Stimulated activated CD8-positive, alpha-beta memory T cell treated with anti-CD3 and anti-CD28 coated beads, Interleukin-7, amount 100 ng/mL, for 48 hours (primary cell): ENCODE measurements at places on chromosomes 6 and 20.

GRCh38 chr20:50559149-50559548, 49.0 kb downstream of the PTPN1 start:
- no peak for DNase-seq

GRCh38 chr6:34459899-34460593, 5.8 kb upstream of the PACSIN1 start:
- no peak for DNase-seq

DNA sequence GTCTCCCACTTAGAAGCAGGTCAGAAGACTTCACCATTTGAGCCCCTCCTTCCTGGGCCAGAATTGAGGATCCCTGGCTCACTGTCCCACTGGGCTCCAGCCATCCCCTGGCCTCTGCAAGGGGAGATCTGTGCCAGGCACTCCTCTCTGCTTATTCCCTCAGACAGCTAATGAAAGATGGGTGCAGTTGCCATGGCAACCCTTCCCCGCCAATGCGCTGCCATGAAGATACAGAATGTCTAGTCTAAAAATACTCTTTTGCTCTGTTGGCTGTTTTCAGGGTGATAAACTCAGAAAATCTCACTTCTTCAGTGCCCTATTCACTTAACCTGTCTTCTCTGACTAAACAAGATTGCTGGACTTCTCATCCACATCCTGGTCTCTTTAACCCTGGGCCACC, 13.6 kb upstream of the TTLL2 start:
- no peak for DNase-seq

DNA sequence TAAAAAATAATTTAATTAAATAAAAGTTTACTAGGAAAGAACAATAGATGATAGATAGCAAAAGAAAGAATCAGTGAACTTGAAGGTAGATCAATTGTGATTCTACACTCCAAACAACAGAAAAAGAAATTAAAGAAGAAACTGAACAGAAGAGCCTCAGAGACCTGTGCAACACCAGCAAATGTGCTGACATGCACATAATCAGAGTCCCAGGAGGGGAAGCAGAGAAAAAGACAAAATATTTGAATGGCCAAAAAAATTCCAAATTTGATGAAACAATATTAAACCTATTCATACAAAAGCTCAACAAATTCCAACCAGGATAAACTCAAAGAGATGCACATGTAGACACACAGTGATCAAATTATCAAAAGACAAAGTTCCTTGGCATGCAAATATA, 267.5 kb upstream of the OPRM1 start:
- DNase-seq: no peak

DNA sequence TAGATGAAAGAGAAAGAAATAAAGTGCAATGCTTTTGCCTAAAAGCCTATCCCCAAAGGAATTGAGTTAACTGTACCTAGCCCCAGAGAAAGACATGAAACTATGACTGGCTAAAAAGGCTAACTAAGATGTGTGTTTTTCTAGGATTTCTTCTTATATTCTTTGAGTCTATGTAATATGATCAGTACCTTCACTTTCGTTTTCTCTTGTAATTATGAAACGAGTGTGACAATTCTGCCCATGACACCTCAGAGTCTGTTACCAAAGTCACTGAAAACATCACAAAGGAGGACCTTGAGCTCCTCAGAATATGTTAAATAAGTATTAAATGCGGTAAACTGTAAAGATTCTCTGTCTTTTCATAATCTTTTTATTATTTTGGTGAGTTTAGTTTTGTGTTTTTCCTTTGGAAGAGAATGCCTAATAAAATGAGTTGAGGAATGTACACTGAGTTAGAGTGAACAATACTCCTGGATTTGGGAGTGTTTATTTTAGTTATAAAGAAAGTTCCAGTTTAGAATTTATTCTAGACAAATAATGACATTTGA, 141.3 kb downstream of the FUT9 start:
- DNase-seq: no peak

- DNase-seq: peak; percentile 81
Measured at GRCh38 chr6:90413867-90414266, 117.2 kb upstream of the BACH2 start.

DNA sequence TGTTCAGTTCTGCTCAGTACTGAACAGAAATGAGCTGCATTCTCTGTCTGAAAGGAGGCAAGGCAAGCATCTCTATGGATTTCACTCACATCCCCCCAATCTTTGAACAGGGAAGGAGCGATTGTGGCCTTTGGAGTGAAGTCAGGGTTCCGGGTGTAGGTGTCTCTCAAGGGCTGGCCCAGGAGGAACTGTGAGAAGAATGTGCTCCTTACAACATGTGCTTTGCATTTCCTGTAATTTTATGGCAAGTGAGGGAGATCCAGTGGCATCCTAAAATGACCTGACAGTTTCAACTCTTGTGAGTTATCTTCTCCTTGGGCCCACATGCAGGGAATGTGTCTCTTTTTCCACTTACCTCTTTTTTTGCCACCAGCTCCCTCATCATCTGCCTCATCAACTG, 63.0 kb upstream of the RIN2 start:
- DNase-seq: no peak

- no peak for DNase-seq
Measured at GRCh38 chr20:64031822-64032314, 4.1 kb upstream of the C20orf204 start.

- DNase-seq: no peak
Measured at GRCh38 chr20:50218987-50219435, 28.4 kb downstream of the CEBPB start.

GRCh38 chr6:89197141-89197540, 20.0 kb downstream of the GABRR1 start:
- no peak for DNase-seq

GRCh38 chr6:48486876-48487275, 375.9 kb upstream of the PTCHD4 start:
- no peak for DNase-seq

DNA sequence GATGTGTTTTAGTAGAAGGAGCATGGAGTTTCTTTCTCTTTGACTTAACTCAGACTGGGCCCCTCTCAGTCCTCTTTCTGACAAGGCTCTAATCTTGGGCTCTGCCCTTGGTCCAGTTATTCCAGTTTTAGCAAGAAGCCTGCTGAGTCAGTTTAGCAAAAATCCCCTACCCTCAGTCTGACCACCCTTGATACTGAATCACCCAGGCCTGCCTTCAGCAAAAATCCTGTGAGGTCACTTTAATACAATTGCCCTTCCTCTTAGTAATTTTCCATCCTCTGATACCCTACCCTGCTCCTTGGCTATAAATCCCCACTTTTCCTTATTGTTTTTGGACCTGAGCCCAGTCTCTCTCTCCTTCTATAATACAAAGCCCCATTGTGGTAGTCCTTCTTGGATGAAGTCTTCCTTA, 326.7 kb upstream of the NOX3 start:
- no peak for DNase-seq

GRCh38 chr6:129124347-129124746, 241.4 kb downstream of the LAMA2 start:
- DNase-seq: no peak
